ENCODE measurements at places on chromosomes 6 and 20.

DNA sequence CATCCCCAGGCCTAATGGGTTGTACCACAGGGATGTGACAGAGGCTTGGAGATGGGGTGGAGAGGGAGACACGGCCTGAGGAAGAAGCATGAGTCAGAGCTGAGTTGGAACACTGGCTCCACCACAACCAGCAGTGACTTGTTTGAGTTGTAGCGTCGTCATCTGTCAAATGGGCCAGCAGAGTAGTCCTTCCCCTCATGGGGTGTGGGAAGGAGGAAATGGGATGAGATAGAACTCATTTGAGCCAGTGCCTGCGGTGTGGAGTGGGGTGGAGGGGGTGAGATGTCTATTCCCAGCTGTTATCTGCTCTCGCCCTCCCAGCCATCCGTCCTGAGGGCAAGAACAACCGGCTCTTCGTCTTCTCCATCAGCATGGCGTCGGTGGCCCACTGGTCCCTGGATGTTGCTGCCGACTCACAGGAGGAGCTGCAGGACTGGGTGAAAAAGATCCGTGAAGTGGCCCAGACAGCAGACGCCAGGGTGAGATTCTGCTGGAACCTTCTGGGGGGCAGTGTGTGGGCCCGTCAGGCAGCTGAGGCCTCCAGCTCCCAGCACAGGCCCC, 32.5 kb downstream of the PLCG1 start:
- DNase-seq = peak; percentile 94

DNA sequence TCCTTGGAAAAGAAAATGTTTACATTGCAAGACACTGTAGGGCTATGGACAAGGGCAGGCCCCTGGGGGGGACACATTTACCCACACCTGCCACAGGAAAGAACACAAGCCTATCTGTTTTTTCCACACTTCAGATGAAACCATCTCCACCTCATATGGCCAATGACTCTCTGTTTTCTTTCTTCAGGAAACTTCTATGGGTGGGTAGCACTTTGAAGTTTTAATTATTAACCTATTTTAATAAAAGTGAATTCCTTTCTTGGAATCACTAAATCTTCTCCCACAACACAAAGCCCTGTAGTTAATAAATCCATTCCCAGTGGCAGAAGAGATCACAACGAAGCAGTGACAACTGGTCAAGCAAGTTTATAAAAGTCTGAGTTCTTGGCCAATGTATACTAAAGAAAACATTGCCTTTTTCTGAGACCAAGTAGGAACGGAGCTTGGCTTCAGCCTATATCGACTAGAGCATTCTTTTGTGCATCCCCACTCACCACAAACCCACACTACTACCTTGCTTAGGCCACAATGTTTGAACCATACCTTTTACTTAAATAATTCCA, 125.1 kb upstream of the CARMIL1 start:
- no peak for DNase-seq

- DNase-seq = no peak
Measured at GRCh38 chr20:46423882-46424482, 17.6 kb upstream of the ELMO2 start.

- no peak for DNase-seq
Measured at GRCh38 chr20:11918391-11918845, 725 bp downstream of the BTBD3 start.

GRCh38 chr6:113830140-113830539, 27.0 kb upstream of the MARCKS start:
- DNase-seq = no peak

DNA sequence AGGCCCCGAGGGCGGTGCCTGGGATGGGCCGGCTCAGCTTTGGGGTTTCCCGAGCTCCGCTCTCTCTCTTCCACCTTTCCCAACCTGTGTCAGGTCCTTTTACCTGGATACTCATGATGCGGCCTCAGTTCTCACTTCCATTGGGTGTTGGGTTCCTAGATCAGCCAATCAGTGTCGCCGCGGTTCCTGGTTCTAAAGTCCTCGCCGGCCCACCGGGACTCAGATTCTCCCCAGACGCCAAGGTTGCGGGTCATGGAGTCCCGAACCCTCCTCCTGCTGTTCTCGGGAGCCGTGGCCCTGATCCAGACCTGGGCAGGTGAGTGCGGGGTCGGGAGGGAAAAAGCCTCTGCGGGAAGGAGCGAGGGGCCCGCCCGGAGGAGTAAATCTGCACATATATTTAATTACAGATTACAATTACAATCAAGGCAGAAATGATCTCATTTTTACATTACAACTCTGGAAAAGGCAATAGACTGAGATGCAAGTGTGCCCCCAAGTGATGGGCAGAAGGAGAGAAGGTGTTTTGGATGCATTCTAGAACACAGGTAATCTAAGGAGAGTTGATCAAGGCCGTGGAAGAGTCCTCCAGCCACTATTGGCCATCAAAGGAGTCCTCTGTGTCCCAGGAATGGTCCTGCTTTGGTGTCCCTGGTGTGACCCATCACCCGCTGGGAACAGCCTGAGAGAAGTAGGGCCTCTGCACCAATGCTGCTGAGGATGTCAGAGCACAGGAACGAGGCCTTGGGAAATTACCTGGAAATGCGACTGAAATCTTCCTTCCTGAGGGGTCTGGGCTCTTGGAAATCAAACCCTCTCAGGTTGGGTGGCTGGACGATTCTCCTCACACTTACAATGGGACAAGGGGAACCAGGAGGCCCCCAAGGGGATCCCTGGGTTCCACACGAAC, 34.7 kb upstream of the MICB start:
- DNase-seq = peak; percentile 57

DNA sequence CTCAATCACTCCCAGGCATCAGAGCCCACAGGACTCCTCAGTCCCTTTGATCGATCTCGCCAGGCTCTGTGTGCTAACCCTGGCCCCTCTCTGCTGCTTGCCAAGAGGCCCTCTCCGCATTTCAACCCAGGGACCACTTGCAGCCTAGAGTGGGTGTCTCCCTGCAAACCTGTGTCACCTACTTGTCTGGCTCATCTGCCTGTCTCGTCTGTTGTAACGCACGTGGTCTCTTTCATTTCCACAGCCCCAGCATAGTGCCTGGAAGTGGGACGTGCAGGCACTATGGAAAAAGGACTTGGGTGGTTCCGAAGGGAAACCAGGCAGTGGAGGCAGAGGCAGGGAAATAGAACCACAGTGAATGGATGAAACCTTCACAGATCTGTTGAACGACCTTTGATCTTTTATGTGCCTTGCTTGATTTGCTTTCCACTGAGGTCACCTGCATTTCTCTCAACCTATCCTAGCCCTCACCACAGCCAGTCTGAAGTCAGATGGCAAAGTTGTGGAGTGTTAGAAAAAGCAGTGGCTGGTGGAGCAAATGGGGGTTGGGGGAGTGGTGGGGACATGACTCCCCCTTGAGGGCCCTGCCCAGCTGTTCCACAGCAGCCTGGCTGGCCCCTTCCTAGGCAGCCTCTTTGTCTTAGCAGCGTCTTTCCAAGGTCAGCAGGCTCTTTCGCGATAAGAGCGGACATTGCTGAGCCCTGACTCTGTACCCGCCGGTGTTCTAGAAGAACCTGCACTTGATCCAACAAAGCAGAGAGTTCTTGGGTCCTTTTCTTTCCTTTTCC, 55.8 kb upstream of the TAGAP start:
- DNase-seq = no peak

GRCh38 chr6:111761212-111761611, 112.0 kb downstream of the FYN start:
- DNase-seq = no peak

- DNase-seq = no peak
Measured at GRCh38 chr6:92000112-92000511, 1413.2 kb upstream of the MAP3K7 start.

DNA sequence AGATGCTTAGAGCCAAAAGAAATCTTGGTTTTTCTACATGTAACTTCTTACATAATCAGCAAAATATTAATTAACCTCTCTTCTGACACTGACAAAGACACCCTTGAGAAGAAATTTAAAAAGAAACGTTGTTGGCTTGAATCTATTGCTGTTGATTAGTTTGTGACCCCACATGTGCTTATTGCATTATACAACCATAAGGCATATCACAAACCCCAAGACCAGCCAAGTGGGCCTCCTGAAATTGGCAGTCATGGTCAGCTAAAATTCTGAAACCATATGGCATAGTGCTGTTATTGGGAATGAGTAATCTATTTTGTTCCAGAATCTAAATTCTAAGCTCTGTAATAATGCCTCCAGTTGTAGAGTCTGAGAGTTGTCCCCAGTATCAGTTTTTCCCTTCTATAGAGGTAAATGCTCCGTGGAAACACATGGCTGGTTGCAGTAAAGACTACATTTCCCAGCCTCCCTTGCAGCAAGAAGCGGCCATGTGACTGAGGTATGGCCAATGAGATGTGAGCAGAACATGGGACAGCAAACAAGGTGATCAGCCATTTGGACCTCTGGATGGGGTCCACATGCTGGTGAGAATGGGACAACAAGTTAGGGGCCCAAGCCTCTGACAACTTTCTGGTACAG, 42.3 kb upstream of the PTPN1 start:
- peak; percentile 55 for DNase-seq

- DNase-seq = no peak
Measured at GRCh38 chr20:51531141-51531710, 11.3 kb downstream of the NFATC2 start.

Measured in fibroblast of mammary gland (primary cell).